ENCODE measurements at places on chromosomes 1 and 21.
A peak's percentile ranks its signal among the peaks of the same experiment; 100 is the strongest.

- DNase-seq = no peak
Observed at GRCh38 chr1:15075817-15076216, 77.7 kb upstream of the TMEM51 start.

- DNase-seq = no peak
Observed at GRCh38 chr1:89518221-89518631, 6.4 kb upstream of the LRRC8B start.

GRCh38 chr1:19429611-19430010 is 55.7 kb downstream of the CAPZB start:
- no peak for DNase-seq

- DNase-seq = no peak
Observed at GRCh38 chr21:45356251-45356650, 48.7 kb upstream of the COL18A1 start.

DNA sequence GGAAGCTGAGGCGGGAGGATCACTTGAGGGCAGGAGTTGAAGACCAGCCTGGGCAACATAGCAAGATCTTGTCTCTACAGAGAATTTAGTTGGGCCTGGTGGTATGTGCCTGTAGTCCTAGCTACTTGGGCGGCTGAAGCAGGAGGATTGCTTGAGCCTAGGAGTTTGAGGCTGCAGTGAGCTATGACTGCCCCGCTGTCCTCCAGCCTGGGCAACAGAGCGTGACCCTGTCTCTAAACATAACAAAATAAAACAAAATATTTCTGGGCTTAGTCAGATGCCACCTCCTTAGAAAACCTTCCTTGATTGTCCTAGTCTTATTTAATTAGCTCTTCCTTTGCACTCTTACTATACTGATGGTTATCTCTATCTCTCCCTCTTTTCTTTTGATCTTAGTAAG is 8.5 kb downstream of the TGFB2 start:
- no peak for DNase-seq

GRCh38 chr1:107691540-107691939 is 273.4 kb downstream of the VAV3 start:
- DNase-seq = no peak

GRCh38 chr1:209783386-209783785 is 973 bp downstream of the C1orf74 start:
- no peak for DNase-seq

DNA sequence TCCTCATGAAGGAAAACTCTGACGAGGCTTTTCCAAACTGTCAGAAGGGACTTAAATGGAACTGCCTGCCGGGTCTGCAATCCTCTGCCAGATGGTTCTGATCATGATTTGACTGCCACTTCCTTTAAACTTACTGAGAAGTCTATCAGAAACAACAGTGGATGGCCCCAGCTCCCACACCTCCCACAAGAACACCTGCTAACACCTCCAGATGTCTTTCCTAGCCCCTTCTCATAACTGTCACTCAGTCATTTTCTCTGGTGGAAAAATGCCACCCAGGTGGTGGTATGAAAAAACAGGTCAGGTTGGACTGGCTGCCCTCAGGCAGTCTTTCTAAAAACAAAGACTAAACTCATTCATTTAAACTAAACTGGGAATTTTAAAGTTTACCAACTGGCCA is 66.7 kb upstream of the ABCD3 start:
- no peak for DNase-seq

- DNase-seq = no peak
Observed at GRCh38 chr1:172135978-172136610, 284.4 kb upstream of the C1orf105 start.

DNA sequence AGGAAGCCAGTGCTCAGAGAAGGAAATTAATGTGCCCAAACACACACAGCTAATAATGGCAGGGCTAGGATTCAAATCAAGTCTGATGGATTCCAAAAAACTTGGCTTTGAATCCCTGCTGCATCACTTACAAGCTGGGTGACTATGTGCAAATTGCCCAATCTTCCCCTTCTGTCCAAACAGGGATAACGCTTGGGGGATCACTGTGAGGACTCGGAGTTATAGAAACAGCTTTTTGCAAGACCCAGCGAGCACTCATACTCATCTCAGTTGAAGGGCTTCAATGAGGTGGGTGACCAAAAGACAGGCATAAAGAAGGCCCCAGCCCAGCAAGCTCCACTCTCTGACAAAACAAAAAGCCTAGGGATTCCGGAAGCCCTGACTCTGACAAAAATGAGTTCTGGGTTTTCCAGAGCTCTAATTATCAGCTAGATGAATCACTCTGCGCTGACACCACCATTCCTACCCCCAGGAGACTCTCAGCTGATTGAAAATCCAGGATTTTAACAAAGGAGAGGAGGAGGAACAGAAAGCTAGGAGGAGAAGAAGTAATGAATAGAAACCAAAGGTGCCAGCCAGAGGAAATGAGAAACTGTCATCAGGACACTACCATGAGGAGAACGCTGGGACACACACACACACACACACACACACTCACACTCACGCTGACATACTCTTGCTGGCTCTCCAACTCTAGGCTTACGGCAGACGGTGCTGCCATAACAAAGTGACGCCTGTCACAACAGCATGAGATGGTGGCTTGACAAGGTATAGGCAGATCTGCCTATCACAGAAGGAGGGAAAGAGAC is 1.6 kb upstream of the STK40 start:
- no peak for DNase-seq

DNA sequence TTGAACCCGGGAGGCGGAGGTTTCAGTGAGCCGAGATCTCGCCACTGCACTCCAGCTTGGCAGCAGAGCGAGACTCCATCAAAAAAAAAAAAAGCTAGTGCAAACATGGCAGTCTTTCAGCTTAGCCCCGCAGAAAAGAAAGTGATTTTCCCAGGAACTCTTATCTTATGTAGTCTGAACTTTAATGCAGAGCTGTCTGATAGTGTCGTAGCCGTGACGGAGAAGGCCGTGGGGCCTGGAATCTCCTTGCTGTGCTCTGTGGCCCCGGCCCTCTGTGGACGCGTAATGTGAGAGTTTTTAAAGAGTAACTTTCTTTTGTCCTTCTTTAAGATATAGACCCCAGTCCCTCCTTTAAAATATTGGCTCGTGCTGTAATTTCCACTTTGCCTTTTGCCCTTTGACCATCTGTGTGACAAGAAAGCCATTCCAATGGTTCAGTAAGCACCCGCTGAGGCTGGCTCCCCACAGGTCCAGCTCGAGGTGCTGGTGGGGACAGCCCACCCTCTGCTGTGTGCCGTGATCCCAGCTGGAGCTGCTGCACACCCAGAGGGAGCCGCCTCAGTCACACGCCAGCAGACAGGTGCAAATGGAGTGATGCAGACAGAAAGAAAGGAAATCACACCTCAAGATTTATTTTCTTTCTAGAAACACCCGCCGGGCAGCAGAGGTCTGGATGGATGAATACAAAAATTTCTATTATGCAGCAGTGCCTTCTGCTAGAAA is 164.0 kb downstream of the PGBD5 start:
- no peak for DNase-seq

GRCh38 chr1:161998811-161999210 is 24.9 kb downstream of the OLFML2B start:
- DNase-seq = no peak

DNA sequence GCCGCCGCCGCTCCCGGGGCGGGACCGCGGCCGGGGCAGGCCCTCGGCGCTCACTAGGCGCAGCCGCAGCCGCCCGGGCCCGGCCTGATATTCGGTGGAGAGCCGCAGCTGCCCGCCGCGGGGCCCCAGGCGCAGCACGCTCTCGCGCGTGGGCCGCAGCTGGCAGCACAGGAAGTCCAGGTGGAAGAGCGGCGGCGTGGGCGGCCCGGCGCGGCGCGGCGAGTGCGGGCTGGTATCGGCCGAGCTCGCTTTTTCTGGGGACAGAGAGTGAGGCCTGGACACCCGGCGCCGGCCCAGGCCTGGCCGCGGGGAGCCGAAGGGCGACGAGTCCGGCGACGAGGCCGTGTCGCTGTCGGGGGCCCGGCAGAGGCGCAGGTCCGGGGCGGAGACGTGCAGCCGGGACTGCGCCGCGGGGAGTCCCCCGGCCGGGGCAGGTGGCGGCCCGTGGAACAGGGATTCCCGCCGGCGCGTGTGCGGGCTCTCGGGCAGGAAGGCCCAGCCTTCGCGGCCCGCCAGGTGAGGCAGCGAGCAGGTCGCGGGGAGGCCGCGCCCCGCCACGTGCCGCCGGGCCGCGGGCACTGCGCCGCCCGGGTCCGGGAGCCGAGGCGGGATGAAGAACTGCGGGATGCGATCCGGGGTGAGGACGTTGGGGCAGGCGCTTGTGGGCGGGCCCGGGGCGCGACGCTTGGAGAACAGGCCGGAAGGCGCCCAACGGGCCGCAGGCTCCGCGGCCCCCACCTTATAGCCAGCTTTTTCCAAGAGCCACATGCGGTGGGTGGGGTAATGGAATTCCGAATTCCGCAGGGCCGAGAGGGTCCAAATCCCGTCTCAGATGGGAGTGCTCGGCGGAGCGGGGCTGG is 1.2 kb downstream of the C2CD4D start:
- DNase-seq = peak; percentile 70

DNA sequence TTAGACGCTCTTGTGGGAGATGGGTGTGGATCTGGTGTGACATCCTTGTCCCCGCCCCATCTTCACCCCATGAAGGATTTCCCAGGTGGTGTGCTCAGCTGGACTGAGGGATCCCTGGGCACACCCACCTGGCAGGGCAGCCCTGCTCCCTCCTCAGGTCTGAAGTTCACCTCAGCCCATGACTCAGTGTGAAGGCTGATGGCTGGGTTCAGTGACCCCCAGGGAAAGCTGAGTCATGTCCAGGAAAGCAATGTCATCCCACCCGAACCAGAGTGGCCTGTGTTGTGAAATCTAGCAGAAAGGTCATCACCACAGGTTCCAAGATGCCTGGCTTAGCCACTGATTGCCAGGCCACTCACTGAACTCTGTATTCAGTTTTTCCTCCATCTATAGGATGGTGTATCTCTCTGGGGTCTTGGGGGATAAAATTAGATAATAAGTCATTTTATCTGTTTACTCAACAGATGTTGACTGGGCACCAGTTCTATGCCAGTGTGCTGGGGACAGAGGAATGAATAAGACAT is 97.7 kb upstream of the JUN start:
- DNase-seq = no peak

DNA sequence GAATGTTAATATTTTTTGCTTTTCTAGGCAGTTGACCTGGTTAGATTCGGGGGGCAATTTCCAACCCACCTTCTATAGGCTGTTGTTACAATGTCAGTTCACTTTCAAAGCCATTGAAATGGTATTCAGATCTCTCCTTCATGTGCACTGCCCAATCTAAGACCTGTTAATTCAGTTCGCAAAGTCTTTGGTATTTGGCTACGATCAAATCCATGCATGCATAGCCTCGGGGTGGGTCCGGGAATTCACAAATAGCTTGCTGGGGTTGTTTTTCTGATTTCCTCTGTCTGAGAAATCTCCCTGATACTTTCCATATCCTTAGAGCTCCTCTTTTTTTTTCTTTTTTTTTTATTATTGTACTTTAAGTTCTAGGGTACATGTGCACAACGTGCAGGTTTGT is 252.6 kb upstream of the SPAG17 start:
- DNase-seq = no peak

- DNase-seq = no peak
Observed at GRCh38 chr1:11486231-11487009, 7.5 kb downstream of the DISP3 start.

GRCh38 chr1:83606416-83606955 is 392.4 kb downstream of the TTLL7 start:
- no peak for DNase-seq

DNA sequence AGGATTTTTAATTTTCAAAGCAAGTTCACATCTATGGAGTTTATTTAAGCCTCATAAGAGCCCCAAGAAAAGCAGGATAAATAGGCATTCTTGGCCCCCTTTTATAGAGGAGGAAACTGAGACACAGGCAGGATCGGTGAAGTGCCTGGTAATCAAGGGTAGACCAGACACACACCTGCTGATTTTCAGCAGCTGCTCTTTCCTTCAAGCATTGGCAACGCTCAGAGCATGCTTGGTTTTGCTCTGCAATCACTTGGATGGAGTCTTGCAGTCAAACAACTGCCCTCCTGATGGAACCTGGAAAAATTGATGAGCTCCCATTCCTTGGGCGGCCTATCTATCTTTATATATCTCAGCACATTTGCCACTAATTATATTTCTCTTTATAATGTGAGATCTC is 478.9 kb upstream of the CAMK1G start:
- no peak for DNase-seq

DNA sequence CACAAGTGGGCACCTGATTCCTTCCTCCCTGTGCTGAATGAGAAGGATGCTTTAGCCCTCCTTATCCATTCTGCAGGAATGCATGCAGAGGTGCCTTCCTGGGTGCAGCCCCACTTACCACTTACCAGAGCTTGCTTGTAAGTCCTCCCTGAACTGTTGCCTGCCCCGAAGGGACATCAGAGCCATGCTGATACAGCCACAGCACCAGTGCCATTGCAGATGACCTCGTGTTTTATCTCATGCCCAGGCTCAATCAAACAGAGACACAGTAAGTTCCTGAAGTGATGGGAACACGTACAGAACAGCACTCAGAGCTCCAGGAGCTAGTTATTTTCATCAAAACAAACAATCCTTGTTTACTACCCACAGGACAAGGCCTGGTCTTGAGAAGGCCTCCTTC is 81.9 kb downstream of the ATP1A1 start:
- DNase-seq = no peak

GRCh38 chr1:60636946-60637345 is 445.4 kb upstream of the NFIA start:
- no peak for DNase-seq

- peak; percentile 69 for DNase-seq
Observed at GRCh38 chr1:6260961-6261614, at the start of gene GPR153. Gene GPR153 (minus strand): TSS chr1:6261098. CDS start chr1:6254905, 6,193 bp downstream.

DNA sequence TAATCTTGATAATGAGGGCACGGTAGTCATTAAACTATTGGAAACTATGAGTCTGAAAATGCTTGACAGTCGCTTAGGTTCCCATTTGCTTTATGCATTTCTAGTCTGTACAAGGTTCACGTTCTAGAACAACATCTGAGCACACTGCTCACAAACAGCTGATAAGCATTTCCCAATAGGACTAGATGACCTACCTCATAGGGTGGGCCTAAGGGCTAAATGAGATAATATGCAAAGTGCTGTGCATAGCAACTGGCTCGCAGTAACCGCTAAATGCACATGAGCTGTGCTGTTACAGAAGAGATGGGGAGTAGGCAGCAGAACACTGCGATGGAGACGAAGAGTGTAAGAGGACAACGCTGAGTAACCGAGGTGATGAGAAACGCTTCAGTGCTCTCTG is 628.0 kb downstream of the SMYD3 start:
- DNase-seq = no peak

DNA sequence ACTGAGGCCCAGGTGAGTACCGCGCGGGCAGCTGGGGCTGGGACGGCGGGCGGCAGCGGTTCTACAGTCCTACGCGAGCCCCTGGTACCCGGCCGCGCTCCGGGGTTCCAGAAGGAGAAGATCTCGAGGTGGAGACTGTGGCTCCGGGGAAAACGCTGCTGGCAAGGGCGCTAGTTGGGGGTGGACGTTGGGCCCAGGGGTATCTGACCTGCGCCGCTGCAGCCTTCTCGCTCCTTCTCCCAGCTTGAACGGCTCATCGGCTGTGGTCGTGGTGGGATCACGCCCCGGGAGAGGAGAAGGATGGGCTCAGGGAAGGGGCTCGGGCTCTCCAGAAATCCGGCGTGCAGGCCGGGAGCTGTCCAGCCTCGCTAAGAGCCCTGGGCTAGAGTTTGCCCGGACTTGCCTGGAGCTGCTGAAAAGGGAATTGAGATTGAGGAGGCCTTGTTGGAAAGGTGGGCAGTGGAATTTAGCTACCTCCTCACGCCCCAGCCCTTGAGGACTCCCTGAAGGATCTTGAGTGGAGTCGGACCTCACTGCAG is 1.1 kb upstream of the POU3F1 start:
- DNase-seq = no peak

GRCh38 chr1:94951509-94952208 is 24.7 kb upstream of the CNN3 start:
- no peak for DNase-seq

All from activated T-cell treated with anti-CD3 and anti-CD28 coated beads, Interleukin-2, amount 50 U/mL, for 48 hours (primary cell).